Head of caudate nucleus (tissue), 42 donors: ENCODE measurements at places on chromosomes 16 and 17.

DNA sequence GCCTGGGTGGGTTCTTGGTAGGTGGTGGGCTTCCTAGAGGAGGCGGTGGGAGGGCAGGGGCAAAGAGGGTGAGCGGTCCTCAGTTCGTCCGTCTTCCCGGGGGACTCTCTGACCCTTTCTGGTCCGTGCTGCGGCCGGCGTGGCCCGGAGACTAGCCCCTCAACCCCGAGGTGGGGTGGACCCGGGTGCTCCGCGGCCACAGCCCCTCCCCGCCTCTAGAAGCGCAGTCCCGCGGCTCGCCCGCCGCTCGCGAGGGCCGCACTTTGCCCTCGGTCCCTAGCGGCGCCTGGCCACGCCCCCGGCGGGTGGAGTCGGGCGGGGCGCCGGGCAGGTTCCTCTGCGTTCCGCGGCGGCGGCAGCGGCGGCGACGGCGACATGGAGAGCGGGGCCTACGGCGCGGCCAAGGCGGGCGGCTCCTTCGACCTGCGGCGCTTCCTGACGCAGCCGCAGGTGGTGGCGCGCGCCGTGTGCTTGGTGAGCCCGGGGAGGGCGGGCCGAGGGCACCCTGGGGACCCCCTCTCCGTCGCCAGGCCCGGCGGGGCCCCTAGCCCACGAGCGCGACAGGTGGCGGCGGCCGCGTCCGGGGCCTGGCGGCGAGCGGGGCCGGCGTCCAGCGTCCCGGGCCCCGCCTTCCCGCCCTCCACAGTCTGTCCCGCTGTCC, at the start of gene SYNGR2:
TSS of gene SYNGR2 (plus strand) at position 340 of the 661 bp plus-strand sequence. CDS start at position 376, 36 bp downstream.
- peak; percentile 90 for DNase-seq

- no peak for DNase-seq
Measured at GRCh38 chr17:73713136-73713535, 68.9 kb upstream of the SDK2 start.

DNA sequence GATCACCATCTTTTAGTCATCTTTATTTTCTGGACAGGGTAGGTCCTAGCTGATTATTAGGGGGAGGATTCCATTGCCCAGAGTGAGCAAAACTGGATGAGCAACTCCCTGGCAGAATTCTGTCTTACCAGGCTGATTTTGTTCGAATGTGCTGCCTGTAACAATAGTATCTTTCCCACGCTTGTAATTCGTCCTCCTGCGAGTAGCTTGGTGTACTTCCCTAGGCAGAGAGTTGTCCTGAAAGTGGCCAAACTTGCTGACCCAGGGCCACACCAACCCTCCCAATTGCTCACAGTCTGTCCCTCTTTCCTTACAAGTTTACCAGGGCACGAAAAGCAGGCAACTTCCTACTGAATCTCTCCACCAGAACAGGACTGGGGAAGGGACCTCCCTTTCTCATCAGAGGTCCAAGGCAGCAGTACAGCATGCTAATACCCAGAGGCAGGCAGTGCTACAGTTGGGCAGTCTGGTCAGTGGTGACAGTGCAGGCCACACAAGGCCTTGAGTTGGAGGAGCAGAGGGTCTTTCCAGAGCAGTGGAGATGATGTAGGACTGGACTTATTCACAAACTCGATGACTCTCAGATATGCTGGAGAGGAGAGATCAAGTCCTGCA, 67.8 kb upstream of the NLK start:
- no peak for DNase-seq

DNA sequence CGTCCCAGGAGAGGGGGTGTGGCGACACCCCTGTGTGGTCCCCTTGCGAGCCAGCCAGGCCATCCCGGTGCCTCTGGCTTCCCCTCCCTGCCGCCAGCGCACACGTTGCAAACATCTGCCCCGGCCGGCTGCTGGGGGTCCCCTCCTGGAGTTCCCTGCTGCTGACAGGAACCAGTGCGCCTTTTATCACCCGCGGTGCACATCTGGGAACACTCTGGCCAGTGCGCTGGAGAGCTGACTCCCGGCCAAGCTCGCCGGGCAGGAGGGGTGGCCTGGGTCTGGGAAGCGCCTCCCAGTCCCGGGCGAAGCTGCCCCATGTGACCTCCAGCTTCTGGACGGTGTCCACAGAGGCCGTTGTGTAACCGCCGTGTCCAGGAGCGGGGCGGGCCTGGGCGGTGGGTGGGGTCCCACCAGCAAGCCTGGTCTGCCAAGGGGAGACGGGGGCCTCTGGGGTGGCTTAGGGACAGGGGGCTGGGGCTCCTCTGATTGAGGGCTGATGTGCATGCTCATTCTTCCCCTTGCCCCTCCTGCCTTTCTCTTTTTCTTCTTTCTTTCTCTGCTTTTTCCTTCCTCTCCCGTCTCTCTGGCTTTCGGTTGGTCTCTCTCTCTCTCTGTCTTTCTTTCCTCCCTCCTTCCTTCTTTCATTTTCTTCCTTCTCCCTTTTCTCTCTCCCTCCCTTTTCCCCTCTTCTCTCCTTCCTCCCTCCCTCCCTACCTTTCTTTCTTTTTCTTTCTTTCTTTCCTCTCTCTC, 25.2 kb upstream of the CIBAR2 start:
- peak; percentile 89 for DNase-seq

DNA sequence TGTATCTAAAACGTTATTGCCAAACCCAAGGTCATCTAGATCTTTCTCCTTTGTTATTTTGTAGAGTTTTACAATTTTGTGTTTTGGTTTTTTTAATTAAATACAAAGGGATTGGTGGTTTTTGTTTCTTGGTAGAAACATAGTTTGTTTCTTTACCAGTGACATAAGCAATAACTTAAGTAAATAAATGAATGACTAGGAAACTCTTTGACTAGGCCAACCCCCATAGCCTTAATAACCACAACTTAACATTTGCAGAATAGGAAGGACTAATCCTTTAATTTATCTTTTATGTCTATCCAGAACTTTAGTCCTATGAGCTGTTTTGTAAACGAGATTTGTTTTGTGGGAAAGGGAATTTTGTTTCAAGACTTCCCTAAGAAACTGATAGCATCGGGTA, 162.5 kb downstream of the PRKCA start:
- no peak for DNase-seq

DNA sequence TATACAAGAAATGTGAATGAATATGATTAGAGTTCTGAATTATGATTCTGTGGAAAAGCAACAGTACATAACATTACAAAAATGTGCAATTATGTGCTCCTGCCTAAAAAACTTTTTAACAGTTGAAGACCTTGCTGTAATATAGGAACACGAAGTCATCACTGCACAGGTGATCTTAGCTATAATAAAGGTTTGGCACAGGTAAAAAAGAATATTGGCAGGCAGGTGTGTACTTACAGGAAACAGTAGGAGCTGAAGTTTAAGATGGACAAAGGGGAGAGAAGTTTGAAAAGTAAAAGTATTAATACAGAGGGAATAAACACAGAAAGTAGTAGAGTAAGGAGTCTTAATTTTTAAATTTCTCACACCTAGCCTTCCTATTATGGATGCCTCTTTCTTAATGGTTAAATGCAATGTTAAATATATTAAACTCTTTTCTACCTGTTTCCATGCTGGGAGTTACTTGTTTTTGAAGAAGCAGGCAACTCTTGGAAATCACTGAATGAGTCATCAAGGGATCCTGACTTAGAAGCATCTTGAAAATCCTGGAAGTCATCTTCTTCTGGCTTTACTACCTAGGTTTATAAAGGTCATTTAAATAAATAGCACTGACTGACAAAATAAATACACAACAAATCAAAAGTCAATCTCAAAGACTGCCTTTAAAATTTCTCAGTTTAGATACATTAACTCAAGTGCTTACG, 40.7 kb downstream of the SYNRG start:
- DNase-seq, result no peak

DNA sequence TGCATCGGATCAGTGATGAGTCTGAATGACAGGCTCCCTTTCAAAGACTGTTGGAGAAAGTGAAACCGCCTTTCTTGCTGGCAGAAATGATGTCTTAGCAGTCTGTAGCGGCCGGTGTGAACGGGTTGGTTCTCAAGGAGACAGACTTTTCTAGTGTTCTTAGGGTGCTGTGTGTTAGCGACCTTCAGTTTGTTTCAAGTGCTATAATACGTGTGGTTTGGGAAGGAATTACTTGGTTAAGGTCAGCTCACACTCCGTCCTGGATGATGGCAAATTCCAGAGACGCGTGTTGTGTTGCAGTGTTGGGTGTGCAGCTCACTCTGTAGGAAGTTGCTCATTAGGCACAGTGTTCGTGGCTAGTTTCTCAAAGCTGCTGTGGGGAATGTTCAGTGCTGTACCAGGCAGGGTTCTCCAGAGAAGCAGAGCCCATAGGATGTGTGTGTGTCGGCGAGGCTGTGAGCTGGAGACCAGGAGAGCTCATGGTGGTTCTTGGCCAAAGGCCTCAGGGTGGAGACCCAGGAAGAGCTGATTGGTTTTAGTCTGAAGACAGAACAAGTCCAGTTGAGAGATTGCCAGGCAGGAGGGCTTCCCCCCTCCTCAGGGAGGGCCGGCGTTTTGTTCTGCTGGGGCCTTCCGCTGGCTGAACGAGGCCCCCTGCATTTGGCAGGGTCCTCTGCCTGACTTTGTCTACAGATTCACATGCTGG, 37.6 kb downstream of the ZNF750 start:
- no peak for DNase-seq

DNA sequence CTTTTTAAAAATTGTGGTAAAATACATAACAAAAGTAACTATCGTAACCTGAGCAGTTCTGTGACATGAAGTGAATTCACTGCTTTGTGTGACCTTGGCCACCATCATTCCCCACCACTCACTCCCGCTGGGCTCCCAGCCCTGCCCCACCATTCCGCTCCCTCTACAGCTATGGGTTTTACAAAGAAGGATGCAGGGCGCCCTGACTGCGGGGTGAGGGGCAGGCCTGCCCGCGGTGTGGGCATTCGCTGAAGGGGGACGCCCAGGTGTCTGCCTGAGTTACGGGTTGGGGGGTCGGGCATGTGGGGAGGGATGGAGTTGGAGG, at the start of gene CEMP1:
TSS of gene CEMP1 (minus strand) at position 38 of the 325 bp plus-strand sequence. CDS start 335 bp downstream, outside the sequence.
- DNase-seq, result no peak

- no peak for DNase-seq
Measured at GRCh38 chr16:81837312-81837751, 58.2 kb downstream of the PLCG2 start.

- no peak for DNase-seq
Measured at GRCh38 chr16:88888461-88889387, 22.3 kb upstream of the PABPN1L start.

GRCh38 chr16:56990407-56991286, 1.3 kb downstream of the NLRC5 start:
- no peak for DNase-seq

- DNase-seq, result no peak
Measured at GRCh38 chr17:16211590-16211989, 3.7 kb downstream of the NCOR1 start.

- no peak for DNase-seq
Measured at GRCh38 chr17:34879146-34879545, 82.1 kb downstream of the CCT6B start.

DNA sequence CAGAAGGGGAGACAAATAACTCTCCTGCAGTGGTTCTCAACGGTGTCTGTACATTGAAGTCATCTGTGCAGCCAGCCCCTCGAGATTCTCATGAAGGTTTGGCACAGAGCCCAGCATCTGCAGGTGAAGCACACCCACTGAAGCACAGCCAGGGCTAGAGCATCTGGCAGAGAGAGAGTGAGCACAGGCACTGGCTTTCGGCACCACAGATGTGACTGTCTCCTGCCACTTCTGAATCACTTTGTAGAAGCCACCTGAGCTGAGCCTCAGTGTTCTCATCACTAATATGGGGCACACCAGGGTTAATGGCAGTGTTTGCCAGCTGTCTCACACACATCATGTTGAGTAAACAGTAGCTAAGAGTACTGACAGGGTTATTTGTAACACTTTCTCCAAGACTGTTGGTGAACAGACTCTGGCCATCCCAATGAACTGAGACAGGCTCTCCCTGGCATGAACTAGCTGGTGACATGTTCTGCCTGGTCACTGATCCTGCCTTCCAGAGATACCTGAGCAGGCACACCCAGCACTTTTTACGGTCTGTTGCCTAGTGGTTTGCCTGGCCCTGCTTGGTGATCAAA, 10.9 kb downstream of the HSPB9 start:
- no peak for DNase-seq

- no peak for DNase-seq
Measured at GRCh38 chr17:36683387-36683786, 82.0 kb downstream of the MRM1 start.

DNA sequence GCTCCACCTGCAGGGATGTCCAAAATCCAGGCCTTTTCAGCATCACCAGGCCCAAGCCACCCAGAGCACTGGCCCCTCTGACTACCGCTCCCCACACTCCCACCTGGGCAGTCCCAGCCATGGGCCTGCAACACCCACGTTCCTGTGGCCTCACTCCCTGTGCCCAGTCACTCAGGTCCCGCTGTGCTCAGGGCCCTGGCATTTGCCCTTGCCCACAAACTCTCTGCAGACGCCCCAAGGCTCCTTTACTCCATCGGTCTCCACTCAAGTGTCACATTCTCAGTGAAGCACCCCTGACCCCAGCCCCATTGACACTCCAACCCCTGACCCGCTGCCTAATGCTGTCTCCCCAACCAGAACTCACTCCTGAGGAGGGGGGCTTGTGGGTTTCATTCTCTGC, 23.6 kb downstream of the MPG start:
- DNase-seq, result no peak

GRCh38 chr16:9966569-9967157, 215.6 kb downstream of the GRIN2A start:
- no peak for DNase-seq

GRCh38 chr17:27390540-27390939, 65.7 kb upstream of the KSR1 start:
- DNase-seq, result no peak

DNA sequence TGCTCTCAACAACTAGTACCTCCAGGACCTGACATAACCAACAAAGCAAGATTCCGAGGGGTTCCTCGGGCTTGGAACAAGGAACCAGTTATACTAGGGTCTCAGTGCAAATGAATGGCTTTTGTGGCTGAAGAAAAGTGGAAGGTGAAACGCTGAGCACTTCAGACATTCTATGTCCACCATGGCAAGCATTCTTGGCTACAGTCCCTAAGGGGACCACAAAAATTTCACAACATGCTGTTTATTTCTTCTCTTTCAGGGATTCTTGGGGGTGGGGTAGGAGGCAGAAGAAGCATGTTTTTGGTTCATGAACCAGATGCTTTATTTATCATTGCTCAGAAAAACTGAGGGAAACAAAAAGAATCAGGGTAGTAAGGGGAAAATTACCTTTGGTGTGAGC, 479.9 kb upstream of the CDH11 start:
- DNase-seq, result no peak
